ENCODE measurements at places on chromosomes 11 and 22.

- no peak for DNase-seq
Observed at GRCh38 chr11:134562196-134562595, 150.2 kb upstream of the B3GAT1 start.

DNA sequence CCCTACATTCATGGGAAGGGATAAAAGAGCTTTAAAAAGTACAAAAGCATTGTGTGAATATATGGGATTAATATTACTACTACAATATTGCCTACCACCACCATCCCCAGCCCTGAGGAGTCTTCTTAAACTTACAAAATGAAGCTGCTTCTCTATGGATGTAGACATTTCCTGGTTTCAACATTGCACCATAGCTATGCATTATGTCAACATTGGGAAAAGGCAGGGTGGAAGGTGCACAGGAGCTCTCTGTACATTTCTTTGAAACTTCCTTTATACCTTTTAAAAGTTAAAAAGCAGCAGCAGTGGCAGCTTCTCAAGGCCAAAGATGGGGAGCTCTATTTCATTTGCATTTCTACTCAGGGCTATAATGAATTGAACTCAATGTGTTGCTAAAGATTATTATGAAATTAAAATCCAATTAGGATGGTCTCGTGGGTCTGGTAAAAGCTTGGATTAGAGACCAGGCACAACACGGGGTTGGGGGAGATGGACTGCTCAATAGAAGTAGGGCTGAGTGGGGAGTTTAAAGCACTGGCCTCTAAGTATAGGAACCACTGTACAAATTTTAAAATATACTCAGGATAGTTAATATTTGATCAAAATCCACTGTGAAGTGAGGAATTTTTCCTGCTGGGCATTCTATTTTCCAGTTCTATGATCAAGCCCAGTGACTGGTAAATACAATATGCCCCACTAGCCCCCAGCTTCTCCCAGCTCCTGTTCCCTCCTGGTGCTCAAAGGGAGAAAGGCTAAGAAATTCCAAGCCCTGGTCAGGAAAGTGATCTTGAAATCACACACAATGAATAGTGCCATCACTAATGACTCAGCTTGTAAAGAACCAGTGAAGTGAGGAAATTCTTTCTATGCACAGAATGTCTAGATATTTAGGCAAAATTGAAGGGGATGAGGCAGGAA lies 362.7 kb upstream of the CCDC90B start:
- no peak for DNase-seq

GRCh38 chr11:792873-793272 lies 3.0 kb upstream of the CEND1 start:
- DNase-seq = no peak

- DNase-seq = no peak
Observed at GRCh38 chr11:9936754-9937153, 272.9 kb downstream of the SWAP70 start.

- no peak for DNase-seq
Observed at GRCh38 chr11:61695917-61696316, 15.7 kb downstream of the DAGLA start.

DNA sequence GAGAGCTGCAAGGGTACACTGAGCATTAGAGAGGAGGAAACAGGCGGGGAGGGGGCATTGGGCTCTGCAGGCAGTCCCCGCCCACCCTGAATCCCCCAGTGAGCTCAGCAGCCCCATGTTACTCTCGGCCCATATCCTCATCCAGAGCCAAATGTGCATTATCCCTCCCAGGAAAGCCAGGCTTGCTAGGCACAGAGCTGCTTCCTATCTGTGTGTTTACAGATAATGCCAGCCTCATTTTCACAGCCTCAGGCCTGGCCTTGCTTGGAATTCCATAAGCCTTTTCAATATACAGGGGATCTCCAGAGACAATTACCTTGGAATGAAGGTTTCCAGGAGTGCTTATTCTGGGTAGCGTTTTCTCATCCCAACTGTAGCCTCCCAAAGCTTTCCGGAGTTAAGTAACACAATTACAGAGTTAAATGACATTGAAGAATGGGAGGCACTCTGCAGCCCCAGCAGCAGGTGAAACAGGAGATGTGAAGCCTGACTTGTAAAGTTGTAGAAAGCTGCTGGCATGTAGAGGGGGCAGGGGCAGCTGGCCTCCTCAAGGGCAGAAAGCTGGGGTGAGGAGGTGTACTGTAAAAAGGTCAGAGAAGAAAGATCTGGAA lies 91.5 kb upstream of the TBCEL start:
- DNase-seq = no peak

- no peak for DNase-seq
Observed at GRCh38 chr11:72102162-72102561, 935 bp downstream of the LAMTOR1 start.

- DNase-seq = no peak
Observed at GRCh38 chr11:96061730-96062129, 137.8 kb upstream of the MTMR2 start.

DNA sequence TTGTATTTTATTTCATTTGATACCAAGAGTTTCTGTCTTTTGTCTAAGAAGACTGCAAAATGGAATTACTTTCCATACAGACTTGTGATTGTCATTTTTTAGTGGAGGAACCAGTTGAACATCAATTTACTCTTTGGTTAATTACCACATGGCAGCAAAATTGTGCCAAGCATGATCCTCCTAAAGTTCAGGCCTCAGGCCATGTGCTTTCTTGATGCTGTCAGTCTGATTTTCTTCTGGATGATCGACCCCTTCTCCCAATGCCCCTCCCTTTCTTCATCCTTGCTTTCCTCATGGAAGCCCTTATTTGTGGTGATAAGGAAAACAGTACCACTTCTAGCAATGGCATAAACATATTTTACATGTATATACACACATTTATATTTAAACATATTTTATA lies 76.2 kb downstream of the SVIP start:
- DNase-seq = no peak

- DNase-seq = no peak
Observed at GRCh38 chr22:46829941-46830715, 67.7 kb downstream of the TBC1D22A start.

GRCh38 chr22:42719656-42720262 lies 911 bp downstream of the A4GALT start:
- no peak for DNase-seq

DNA sequence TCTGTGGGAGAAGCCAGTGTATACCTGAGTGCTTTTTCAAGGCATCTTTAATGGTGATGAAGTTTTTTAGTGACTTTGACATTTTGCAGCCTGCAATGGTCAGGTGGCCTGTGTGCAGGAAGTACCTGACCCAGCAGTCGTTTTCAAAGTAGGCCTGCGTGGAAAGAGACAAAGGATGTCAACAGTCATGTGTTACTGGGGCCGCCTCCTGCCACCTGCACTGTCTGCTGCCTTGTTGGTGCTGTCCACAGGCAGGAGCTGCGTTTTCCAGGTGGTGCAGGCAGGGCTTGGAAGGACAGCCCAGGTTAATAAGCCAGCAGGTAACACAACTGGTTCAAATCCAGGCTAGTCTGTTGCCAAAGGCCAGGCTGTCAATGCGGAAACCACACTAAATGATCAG lies 26.5 kb upstream of the NAP1L4 start:
- no peak for DNase-seq

GRCh38 chr11:2736577-2737225 lies 36.9 kb upstream of the KCNQ1OT1 start:
- no peak for DNase-seq

- no peak for DNase-seq
Observed at GRCh38 chr11:121515335-121515671, 62.5 kb upstream of the SORL1-AS1 start.

All from renal cortex interstitium (tissue), 15 donors.